ENCODE measurements at places on chromosomes 5 and 9.

DNA sequence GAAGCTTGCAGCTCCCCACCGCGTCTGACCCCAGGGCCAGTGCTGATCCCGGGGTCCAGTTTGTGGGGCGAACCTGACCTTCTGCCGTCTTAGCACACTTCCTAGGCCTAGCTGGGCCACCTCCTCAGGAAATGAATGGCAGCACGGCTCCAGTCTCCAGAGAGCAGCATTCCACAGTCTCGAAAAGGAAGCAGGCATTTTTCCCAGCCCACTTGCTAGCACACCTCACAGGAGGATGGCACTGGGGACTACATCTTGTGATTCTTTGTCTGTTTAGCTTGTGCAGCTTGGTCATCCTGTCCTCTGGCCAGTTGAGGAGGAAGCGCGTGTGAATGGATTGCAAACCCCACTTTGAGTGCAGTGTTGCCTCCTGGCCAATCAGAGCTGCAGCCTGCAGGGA is 308.0 kb upstream of the IRX2 start:
- no peak for DNase-seq

GRCh38 chr5:34460496-34460895 is 195.6 kb upstream of the RAI14 start:
- no peak for DNase-seq

DNA sequence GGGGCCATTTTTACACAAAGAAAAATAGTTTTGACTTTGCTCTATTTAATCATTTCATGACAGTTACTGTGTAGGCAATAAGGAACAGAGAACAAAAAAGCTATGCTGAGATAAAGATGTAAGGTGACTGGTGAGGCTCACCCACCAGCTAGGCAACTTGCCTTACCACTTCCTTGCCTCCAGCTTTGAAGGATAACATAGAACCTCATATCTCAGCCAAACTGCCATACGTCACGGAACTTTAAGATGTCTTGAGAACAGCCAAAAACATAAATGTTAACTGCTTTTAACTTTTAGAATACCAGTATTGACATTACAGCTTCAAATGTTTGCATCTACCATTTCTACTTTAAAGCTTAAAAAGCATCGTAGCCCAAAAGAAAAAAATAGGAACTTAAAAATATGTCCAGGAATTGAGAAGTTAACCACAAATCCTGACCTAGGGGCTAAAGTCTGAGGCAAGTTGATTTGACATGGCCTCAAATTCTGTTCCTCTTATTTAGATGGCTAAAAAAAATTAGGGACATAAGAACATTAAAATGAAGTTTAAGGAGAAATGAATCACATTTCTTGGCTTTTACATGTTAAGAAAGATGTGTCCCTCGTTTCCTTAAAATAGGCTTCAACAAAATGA is 7.7 kb upstream of the GCNT4 start:
- no peak for DNase-seq

- DNase-seq: no peak
Measured at GRCh38 chr9:10538073-10538472, 74.7 kb downstream of the PTPRD start.

- DNase-seq: no peak
Measured at GRCh38 chr5:132823481-132824050, 6.9 kb downstream of the SHROOM1 start.
